Neural crest cell (in vitro differentiated cells): ENCODE measurements at places on chromosomes 7 and 10.

GRCh38 chr10:91519899-91520514, 109.9 kb downstream of the HECTD2 start:
- DNase-seq, result no peak

DNA sequence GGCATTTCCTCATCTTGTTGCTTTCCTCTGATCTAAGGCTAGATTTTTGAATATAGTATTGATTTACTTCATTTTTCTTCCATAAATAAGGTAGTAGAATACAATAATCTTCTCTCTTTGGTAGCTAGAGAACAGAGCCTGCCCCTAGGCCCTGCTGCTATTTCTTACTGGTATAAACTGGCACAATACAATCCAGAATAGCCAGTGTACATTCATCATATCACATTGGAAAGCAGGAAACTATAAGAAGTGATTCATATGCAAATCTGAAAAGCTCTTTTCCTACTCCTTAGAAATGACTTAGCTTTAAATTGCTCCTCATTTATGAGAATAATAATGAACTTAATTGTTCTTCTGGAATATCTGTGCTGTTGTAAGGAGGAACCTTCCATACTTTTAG, 100.2 kb downstream of the KCND2 start:
- DNase-seq, result no peak

- no peak for DNase-seq
Observed at GRCh38 chr7:7263297-7264230, 81.2 kb downstream of the C1GALT1 start.

GRCh38 chr10:9545073-9545472, 1472.6 kb upstream of the CELF2 start:
- DNase-seq, result no peak

DNA sequence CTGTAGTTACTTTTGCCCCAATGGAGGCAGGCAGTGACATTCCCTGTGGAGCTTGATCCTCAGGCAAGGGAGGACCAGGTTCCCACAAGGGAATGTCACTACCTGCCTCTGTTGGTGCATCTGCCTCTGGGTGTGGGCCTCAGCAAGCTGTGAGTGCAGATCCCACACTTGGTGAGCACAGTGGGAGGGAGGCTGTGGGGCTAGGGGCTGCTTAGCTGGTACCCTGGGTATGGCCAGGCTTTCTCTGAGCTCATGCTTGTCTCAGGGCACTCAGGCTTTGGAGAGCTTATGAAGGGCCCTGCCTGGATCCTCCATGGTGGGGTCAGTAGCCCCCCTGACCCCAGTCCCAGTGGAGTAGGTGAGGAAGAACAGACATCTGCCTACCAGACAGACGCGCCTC, 16.2 kb upstream of the ZNF488 start:
- no peak for DNase-seq

DNA sequence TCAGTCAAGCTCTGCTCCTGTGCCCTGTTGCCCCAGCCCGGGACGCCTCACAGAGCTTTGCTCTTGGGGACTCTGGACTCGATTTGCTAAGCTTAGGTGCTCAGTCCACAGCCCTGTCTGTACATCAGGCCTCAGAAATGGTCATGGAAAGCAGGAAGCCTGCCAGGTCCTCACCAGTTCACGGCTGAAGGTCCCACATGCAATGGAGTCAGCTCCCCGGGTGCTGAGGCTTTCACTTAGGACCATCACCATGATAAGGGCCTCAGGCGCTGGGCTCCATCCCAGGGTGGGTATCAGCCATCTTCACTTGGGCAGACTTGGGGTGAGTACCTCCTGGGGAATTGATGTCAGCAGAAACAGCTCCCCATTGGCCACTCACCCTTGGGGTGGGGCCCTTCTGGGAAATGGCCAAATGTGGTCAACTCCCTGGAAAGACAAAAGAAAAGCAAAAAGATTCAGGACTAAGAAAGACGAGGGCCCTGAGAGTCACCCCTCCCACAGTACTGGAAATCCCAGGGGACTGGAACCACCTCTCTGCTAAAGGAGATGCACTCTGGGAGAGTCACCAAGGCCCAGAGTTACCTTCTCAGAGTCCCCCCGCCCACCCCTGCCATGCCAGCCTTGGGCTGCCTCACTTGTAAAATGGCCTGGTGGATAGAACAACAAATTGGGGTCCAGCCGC, 37.6 kb downstream of the FAM53B start:
- no peak for DNase-seq

DNA sequence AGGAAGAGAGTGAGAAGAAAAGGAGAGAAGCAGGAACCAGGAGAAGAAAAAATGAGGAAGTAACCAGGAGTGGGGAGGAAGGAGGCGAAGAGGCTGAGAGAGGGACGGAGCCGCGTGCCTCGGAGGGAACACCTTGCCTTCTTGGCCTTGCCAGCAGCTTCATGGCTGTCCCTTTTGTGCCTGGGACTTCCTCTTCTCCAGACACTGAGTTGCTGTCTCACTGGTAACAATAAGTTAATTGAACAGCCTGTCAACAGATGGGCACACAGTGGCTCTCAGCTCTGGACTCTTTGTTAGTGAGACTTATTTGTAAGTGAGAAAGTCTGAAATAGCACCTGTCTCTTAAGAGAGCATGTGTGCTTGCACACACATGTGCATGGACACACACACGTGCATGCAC, 83.2 kb downstream of the GATA3 start:
- no peak for DNase-seq

GRCh38 chr7:112060625-112061024, 145.6 kb downstream of the DOCK4 start:
- no peak for DNase-seq

DNA sequence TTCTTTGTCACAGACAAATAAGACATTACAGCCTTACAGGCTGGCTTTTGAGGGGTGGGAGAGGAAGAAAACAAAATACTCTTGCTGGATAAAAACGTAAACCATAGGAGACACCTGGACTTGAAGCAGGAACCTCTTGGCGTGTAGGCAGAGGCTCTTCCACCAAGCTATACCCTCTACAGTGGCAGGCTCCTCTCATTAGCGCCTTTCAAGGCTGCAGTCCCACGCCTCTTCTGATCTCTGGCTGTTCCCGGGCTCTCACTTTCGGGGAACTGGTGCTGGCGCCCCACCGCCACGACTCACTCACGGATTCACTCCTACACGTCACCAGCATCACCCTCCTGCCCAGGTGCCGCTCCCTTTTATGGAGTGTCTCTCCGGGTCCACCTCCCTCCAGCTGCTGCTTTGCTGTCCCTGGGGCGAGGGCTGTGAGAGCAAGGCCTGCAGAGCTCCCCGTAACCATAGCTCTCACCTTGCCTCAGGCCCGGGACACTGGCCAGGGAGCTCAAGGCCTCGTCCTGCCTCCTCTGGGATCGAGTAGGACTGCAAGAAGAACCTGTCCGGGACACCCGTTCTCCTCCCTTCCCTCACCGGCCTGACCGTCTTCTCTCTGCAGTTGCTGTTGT, 62.6 kb downstream of the ZNF777 start:
- no peak for DNase-seq
